ENCODE measurements at places on chromosomes 4 and X. TPM values are rescaled to one million over a fixed set of nuclear protein-coding genes. Genes with fewer than 3 reads are reported as not detected.

DCLK2 gene
- polyA plus RNA-seq, result 6.1 TPM

PRRG1 gene
- 3.3 TPM for polyA plus RNA-seq

SMIM10 gene
- 12.0 TPM for polyA plus RNA-seq

TMEM35A gene
- polyA plus RNA-seq, result 5.5 TPM

TRAPPC11 gene
- polyA plus RNA-seq, result 31.2 TPM

HHIP gene
- polyA plus RNA-seq, result 3.5 TPM

KANTR gene
- polyA plus RNA-seq, result 3.0 TPM

RHOXF2B gene
- polyA plus RNA-seq, result 0.79 TPM
